ENCODE measurements at places on chromosomes 11 and 22.

DNA sequence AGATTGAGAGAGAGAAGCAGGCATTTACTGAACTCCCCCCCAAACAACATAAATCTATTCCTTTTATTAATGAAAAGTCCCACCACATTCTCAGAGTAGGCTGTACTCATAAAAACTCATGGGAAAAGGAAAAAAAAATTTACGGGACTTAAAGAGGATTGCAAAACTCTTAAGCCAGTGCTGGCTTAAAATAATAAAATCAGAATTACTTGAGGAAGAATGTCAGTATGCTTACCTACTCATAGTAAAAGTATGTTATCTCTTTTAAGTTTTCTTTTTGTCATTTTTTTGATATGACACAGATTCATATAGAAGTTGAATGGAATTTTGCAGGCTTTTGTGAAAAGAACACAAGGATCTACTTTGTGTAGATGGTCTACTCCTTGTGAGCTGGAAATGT lies 126.3 kb downstream of the LUZP2 start:
- peak; percentile 61 for DNase-seq

DNA sequence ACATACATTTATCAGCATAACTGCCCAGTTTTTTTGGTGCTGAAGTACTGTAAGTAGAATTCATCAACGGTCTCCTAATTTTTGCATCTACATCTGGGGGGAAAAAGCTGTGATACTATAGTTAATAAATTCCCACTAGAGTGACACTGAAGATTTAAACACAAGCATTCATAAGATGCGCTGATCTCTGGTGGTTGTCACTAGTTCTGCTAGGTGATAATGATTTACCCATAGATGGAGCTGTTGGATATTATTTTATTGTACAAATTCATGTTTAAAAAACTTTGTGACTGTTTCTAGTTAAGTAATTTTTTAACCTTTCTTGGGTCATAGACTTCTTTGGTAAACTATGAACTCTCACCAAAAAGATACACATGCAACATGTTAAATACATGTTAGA lies 106.6 kb downstream of the EMSY start:
- DNase-seq = no peak

DNA sequence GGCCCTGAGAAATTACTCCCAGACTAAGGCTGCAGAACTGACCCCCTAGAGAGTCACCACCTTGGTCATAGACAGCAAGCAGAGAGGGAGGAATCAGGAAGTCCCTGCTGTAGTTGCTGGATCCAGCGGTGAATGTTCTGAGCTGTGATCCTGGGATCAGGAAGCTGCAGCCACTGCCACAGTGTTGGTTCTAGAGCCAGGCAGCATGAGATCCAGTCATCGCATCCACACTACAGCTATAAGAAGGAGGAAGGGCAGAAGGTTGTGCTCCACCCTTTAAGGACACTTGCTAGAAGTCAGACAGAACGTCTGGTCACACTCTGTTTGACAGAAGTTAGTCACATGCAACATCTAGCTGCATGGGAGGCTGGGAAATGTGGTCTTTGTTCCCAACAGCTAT lies 104.7 kb upstream of the OR4B1 start:
- DNase-seq = no peak

- DNase-seq = no peak
These were observed 107.4 kb downstream of the CACNA1I start for GRCh38 chr22:39677967-39678366.

DNA sequence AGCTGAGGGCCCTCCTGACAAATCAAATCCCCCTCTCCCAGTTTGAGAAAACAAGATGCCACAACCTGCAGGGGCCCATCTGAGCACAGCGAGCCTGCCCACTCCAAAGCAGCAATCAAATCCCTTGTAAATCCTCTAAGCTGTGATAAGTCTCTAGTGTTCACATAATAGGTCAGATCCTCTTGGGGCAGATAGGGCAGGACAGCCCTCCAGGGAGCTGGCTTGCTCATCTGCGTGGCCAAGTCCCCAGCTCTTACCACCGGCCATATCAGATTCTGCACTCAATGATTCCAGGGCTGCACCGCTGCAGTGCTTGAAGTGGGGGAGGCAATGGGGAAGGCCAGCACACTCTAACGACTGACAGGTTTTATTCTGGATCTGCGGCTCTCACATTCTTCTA lies 29.6 kb upstream of the FLI1 start:
- DNase-seq = no peak

DNA sequence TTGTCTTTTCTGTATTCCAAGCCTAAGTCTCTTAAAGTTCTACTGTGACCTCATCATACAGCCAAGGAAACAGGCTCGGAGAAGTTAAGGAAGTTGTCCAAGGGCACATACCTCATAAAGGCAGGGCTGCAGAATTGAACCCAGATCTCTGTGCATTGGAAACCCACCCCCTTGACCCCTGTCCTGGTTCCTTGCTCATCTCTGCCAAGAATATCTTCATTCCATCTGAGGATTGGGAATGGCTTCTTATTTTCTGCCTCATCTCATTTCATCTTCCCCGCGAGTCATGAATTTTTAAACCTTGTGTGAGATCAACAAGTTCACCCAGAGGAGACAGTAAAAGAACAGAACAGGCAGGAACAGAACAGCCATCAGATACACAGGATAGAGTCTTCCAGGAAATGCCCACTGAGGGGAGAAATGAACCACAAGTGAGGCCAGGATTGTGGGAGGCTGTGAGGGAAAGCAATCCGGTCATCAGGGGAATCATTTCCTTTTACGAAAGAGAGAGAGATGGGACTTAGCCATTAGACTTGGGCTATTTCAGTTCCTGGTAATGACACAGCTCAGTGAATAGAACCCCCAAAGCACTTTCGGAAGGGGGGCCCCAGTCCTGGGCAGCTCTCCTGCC lies 34.4 kb upstream of the LRRC10B start:
- no peak for DNase-seq

DNA sequence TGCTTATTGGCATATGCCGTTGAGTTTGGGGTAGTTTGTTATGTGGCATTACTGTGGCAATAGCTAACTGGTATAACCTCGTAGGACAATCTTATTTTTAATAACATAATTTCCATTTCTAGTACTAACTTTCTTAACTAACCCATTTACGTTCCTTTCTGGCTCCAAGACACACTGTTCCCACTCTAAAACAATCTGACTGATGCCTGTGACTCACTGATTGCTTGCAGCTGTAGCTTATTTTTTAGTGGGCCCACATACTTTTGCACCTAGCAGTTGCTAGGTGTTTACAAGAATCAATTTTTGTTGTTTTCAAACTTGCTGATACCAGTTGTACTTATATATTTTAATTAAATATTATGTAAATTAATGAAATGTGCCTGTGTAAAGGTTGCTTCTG lies 52.2 kb downstream of the FAT3 start:
- peak; percentile 59 for DNase-seq
